DMS153 (cell line): ENCODE measurements at places on chromosomes 4 and X.

- no peak for DNase-seq
These were observed 835 bp downstream of the TMEM185A start for GRCh38 chrX:149630681-149631233.

GRCh38 chrX:118756101-118756500, 28.7 kb downstream of the IL13RA1 start:
- no peak for DNase-seq

DNA sequence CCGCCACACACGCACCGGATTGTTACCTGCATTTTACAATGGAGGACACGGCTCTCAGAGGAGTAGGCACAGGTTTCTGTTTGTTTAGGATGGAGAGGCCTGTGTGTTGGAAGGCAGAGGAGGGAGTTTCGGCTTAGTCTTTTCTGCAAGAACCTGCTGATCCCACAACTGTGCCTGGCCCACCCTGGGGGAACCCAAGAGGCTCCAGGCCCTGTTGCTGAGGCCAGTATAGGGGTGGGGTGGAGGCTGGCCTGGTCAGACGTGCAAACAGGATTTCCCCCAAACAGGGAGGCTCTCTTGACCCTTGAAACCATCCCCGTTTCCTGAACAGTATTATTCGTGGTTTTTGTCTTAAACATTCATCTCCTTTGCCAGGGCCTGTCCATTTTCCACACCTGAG, 772 bp upstream of the SLC49A3 start:
- DNase-seq = no peak

DNA sequence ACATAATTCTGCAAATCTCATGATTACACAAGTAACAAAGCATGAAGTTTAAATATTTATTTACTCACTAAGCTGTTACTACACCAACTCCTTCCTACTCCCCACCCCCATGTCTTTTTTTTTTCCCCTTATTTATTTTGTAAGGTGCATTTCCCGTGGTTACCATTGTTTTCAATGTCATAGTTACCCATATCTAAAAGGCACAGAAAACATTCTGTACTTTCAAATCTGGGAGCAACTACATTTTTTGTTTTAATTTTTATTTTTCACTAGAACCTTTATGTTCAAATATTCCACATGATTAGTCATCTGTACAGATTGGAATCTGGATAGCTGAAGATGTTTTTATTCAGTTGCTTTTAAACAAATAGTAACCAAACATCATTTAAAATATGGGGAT, 62.8 kb downstream of the PPP3CA start:
- DNase-seq = no peak

DNA sequence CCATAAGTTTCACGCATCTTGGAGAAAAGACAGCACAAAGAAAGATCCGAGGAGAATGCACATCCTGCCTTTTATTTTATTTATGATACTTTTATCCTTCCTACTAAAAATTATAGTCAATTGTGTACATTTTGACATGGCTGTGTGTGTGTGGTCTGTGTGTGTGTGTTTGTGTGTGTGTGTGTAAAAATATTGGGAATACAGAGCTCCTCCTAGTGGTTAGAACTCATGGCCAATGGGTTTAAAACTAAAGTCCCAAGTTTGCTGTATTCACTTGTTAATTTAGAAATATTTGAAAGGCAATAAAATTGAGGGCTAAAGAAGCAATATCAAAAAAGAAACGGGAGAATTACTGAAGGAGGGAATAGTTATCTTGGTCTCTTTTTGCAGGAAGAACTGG, 47.5 kb downstream of the NKX6-1 start:
- DNase-seq = no peak

DNA sequence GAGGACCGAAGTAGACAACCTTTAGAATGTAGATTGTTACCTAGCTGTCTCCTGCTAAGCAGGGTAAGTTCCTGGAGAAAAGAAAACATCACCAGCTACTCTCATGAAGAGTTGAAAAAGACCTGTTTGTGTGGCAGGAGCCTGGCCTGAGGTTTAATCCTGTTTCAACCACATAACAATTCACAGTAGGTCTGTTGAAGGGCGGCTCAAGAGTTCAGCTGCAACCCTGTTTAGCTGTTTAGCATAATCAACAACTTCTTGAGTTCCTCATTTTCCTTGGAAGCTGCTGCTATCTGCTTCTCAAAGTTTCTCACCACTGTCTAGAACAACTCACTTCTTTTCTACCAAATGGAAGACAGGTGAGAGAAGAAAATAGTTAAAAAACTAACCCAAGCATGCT, 170.4 kb upstream of the TET2 start:
- no peak for DNase-seq

- DNase-seq = no peak
These were observed 196.4 kb upstream of the LDB2 start for GRCh38 chr4:17094876-17095210.

DNA sequence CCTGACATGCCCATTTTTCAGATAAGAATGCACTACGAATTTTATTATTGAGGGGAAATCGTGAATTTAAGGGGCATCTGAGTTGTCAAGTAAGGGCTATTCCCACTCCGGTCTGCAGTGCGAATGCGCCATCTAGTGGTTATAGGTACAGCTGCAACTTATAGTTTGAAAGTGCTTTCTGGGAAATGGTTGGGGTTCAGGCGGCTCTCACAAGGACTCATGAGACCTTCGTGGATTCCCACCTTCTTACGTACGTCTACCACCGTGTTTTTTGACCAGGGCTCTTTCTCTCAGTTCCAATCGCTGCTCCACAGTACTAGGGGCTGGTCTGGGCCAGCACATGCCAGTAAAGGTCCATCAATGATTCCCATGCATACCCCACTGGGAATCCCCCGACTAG, 12.3 kb downstream of the MSL3 start:
- DNase-seq = no peak

GRCh38 chr4:150037251-150037856, 40.9 kb upstream of the DCLK2 start:
- no peak for DNase-seq

DNA sequence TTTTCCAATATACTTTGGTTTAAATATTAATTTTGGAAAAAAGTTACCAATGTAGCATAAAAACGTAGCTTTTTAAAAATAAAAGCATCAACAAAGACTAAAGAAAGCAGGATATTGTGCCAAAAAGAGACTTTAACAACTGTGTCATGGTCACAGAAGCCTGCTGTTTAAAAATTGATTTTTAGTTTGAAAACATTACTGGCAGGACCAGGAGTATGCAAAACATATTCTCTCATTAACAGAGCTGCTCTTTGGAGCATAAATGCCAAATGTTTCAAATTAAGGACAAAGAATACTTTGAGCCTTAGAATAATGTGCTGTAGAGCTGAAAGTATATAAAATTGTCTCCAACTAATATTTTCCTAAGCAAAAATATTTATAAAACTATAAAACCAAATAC, 279.0 kb downstream of the ARAP2 start:
- no peak for DNase-seq

GRCh38 chrX:67159437-67159836, 384.4 kb upstream of the AR start:
- no peak for DNase-seq

- no peak for DNase-seq
These were observed 577 bp downstream of the BGN start for GRCh38 chrX:153495362-153495751.

GRCh38 chr4:108854786-108855185, 91.9 kb upstream of the ETNPPL start:
- DNase-seq = no peak

- DNase-seq = no peak
These were observed 86.3 kb upstream of the CITED1 start for GRCh38 chrX:72392042-72392441.

DNA sequence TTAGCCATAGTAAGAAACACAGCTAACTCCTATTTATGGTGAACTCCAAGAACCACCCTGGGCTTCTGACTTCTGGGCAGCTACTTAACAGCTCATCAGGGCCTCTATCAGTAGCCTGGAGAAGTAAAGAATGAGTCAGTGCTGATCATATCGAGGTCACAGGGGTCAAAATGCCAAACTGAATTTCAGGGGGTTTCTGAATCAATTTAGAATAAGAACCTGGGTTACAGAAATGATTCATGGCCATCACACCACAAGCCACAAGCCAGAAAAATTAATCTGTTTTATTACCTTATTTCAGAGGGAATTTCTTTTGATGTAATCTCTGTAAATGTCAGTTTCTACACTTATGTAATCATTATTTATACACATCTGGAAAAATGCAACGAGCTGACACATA, 64.4 kb downstream of the CHST7 start:
- DNase-seq = no peak

DNA sequence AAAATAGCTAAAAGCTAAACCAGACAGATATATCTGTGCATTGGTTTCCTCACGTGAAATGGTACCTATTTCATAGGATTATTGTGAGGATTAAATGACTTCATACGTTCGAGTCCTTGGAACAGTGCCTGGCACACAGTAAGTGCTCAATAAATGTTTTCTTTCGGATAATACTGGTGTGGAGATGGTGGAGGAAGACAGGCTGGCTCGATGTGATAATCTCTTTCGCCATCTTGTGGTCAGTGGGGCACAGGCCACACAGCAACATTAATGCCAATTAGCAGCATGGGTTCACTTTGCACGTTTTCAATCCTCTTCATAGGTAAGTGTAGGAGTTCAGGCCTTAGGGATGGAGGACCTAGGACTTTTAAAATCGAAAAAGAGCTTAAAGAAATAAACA, 9.3 kb downstream of the PAGE4 start:
- no peak for DNase-seq

- DNase-seq = peak; percentile 43
These were observed 28.5 kb downstream of the TBCK start for GRCh38 chr4:106287353-106287969.

DNA sequence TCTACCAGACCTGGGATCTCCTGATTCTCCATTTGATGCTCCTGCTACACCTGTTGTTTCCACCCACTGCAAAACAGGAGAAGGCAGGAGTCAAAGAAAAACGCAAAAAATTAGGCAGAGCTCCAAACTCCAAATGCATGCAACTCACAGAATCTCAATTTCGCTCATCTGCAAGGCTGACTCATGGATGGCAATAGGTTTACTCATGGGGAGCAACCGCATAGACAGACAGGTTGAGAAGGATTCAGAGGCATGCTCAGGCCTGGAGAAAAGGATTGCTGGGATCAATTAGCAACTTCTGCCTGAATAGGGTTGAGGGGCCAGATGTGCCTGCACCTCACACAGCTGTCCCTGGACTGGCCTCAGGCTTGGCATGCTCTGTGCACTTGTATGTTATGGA, 231.0 kb downstream of the LDB2 start:
- DNase-seq = no peak

- DNase-seq = no peak
These were observed 46.5 kb downstream of the RAI2 start for GRCh38 chrX:17814557-17814956.

- DNase-seq = no peak
These were observed 173.8 kb downstream of the AR start for GRCh38 chrX:67717571-67717970.

DNA sequence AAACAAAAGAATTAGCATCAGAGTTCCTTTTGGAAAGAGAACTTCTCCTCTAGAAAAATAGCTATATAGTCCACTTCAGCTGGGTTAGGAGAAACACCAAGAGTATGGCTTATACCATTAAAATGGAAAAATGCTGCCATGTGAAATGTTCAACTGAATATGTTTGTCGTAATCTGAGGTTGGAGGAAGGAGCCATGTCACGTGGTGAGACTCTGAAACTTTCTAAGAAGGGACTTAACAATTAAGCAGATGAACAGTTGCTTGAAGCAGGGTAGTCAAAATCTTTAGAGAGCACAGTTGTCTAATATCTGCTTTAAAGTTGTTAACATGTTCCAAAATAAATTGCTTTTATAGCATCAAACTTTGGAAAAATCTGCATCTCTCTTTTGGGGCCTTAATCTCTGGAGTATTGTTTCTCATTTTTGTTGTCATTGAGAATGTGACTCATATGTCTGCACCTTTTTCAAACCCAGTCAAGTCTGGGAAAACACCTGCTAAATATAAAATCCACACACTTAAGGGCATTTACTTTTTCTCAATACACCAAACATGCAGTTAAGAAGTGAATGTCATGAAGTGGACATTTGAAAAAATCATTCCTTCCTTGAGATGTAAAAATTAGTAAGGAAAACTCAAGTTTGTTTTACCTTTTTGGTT, 168.8 kb upstream of the PDE5A start:
- no peak for DNase-seq

GRCh38 chr4:118850488-118851173, 14.7 kb upstream of the SEC24D start:
- DNase-seq = peak; percentile 53

GRCh38 chr4:17577665-17578481, 875 bp downstream of the LAP3 start:
- no peak for DNase-seq

DNA sequence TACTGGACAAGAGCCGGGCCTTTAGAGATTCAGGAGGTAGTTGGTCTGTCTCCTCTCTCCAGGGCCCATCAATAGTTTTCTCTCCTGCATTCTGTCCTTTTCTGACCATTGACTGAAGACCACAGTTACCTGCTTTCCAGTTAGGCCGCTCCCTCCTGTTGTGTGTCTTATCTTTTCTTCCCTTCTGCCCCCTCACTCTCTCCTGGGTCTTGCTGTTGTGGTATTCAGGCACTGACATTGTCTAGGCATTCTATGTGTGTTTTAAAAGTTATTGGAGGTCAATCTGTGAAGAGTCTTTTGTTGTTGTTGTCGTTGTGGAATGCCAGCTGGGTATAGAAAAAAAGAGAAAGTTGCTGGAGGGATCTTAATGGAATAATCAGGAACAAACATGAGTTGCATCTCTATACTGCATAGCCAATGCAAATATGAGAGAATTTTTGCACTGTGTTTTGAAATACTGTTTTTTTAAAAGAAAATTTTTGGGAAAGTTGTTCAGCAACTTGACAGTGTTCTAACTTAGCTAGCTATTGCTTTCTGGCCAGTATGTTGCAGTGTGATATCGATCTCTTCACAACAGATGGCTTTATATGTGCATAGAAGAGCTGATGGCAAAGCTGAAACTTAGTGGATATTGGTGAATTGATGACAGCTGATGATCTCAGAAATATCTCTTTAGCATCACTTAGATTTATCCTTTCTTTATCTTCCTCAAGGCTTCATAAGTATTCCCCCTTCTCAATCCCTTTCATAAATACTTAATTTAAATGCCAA, 240.7 kb downstream of the C4orf33 start:
- DNase-seq = no peak

DNA sequence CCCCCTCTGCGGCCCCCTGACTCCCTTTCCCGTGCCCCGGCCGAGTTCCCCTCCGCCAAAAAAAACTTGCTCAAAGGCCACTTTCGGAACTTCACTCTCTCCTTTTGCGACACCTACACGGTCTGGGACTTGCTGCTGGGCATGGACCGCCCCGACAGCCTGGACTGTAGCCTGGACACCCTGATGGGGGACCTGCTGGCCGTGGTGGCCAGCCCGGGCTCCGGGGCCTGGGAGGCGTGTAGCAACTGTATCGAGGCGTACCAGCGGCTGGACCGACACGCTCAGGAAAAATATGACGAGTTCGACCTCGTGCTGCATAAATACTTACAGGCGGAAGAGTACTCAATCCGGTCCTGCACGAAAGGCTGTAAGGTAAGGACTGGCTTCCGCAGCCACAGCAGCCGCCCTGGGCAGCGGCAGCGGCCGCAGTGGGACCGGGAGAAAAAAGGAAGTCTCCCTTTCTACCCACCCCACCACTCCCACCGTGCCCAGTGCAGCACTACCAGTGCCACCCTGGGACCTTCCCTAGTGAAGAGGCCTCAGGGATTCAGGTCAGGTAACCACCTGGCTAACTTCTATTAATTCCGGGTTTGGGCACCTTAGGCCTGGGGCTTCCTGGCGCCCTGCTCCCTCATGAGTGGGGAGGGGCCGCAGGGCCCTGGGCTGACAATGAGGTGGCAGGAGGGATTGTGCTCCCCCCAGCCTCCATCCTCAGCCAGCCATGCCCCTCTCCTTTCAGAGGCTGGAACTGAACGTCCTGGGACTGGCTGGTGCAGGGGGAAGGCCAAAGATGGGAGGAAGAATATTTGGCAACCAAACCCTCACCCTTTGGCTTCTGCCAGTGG, 1.9 kb downstream of the NALF2 start:
- DNase-seq = no peak
